ENCODE measurements at places on chromosomes 13 and 19.

GRCh38 chr13:90793261-90793820 lies 554.1 kb upstream of the MIR17HG start:
- no peak for DNase-seq

- DNase-seq, result no peak
Observed at GRCh38 chr13:31591642-31592233, 147.6 kb upstream of the RXFP2 start.

DNA sequence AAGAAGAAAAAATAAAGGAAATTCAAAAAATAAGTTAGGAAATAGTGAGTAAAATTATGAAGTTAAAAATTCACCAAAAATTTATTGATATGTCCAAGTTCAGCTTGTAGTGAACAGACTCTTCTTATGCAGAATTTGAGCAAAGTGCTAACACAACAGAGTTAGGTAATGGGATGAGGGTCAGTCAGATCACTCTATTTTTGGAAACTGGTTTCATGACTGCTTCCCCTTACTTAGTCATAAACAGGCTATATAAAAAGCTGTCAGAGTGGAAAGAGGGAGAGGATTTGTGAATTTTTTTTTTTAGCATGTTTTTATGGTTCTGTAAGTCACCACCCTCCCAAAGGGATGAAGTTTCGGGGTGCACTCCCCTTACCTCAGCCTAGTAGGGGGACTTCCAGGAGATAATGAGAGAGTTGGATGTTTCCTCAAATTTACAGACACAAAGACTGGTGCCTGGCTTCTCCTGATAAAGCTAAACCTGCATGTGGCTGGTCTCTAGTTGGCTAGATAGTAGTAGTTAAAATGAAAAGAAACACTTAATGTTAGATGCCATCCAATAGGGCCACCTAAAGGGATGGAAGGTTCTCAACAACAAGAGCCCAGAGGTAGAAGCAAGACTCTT lies 4.5 kb downstream of the CPB2 start:
- DNase-seq, result no peak

- no peak for DNase-seq
Observed at GRCh38 chr13:109576331-109576813, 210.0 kb downstream of the IRS2 start.

- no peak for DNase-seq
Observed at GRCh38 chr13:81487151-81487550, 1146.2 kb upstream of the SPRY2 start.

- DNase-seq, result no peak
Observed at GRCh38 chr19:37218592-37218935, 550 bp downstream of the ZNF383 start.

GRCh38 chr19:56525214-56525860 lies 13.4 kb upstream of the ZFP28 start:
- no peak for DNase-seq

DNA sequence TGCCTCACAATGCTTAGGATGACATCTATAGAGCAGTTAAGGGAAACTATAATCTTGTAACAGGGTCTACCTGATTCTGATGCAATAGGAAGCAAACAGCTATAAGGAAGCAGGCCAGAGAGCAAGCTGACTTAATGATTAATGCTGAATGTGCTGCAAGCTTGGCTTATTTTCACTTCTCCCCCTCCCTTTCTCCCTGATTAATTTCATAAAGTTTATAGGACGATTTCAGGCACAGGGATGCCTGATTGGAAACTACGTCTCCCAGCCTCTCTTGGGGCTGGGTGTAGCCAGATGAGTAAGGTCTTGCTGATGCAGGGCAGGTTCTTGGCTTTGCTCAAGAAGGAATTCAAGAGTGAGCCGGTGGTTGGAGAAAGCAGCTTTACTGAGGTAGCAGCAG lies 82.8 kb upstream of the MRI1 start:
- no peak for DNase-seq

DNA sequence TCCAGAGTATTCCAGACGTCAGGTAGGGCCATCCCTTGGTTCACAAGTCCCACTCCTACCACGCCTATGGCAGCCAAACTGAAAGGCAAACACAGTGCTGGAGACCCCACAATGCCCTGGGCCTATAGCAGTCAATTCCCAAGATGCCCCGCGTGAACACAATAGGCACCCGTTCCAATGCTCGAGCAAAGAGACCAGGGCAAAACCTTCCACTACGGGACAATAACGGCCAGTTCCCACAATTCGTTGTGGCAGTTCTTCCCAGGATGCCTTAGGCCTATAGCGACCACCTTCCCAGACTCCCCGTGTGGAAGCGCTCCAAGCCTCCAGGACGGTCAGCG lies 538 bp downstream of the ZNF428 start:
- DNase-seq, result peak; percentile 25

DNA sequence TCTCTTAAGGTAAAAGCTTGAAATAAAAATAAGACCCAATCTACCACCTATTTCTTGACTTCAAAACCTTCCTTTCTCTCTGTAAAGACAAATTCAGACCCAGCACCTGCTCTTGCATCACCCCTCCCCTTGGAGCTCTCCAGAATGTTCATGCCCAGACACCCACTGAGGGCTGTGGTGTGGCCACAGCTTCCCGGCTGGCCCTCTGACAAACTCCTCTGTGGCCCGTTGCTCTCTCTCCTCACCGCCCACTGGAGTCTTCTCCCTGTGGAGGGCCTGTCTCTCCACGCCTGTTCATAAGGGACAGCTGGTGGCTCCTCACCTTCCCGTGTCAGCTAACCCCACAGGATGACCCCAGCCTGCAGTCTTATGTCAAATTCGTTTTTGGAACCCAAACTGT lies 49.1 kb downstream of the TSSK6 start:
- no peak for DNase-seq

DNA sequence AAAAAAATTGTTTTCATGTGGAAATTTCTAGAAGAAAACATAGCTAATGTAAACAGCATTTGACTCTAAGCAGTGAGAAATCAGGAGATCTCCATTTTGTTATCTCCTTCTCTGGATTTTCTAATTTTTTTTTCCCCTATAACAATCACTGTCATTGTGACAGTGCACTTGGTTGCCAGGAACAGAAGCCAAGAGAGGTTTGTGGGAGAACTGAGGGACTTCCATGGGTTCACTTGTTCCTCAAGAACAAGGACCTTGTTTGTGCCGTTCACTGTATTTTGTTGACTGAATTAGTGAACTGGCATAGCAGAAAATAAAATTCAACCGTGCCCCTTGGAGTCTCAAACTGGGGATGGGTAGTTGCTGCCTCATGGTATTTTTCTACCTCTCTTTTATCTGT lies 17.1 kb downstream of the SHISA7 start:
- DNase-seq, result no peak

GRCh38 chr19:11293433-11294389 lies 2.2 kb upstream of the TSPAN16 start:
- peak; percentile 73 for DNase-seq

DNA sequence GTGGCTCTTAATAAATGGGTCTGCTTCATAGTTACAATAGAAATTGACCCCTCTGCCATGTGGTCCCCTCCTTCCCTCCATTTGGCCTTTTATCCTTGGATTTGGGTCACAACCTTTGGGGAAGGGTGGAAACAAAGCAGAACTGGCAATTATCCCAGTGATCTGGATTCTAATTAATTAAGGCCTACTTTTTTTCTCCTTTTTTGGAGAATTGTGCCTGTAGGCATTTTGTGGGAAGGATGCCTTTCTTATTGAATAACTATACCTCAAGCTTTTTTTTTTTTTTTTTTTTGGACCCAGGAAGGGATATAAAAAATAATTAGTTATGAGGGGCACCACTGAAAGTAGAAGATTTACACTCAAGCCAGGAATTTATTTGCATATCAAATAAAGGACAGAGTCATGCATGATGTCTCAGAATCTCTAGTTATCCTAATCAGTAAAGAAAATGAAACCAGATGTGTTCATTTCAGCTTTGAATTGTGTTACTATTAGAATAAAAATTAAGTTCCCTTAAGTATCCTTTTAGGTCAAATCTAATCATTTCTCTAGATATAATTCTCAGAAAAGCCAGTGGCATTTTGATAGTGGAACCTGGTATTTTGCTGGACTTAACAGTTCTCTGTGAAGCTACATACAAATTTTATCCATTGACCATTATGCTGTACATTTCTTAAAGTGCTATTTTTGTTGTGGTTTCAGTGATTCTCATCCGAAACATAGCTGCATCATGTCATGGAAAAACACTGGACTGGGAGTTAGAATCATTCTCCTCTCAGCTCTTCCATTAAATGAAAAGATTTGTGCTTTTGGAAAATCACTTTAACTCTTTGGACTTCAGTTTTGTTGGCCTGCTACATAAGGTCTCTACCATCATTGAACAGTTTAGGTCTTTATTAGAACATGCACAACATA lies 129.3 kb downstream of the KCNRG start:
- no peak for DNase-seq

- DNase-seq, result no peak
Observed at GRCh38 chr19:37128821-37129177, 43.7 kb downstream of the ZNF585A start.

DNA sequence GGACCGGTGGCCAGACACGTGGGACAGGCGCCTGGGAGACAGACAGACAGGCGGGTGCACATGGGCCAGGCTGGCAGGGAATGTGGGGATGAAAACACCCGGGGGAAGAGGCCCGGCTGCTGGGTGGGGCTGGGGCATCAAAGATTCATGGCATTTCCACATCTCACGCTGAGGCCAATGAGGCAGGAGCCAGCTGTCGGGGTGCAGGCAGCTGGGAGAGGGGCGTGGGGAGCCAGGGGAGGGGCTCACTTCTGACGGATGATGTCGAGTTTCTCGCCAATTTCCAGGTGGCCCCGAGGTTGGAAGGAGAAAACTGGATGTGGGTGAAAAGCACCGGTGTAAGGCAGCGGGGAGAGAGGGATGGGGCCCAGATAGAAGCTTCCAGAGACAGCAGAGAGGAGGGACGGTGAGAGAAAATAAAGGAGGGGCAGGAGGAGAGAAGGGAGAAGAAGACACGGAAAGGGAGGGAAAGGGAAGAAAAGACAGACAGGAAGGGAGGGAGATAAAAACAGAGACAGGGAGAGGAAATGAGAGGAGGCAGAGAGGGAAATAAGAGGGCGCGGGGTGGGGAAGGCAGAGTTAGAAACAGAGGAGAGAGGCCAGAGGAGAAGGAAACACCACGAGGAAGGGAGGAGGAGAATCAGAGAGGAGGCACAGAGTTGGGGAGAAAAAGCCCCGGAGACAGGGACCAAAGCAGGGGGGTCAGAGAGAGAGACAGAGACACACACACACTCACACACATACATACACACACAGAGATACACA lies 8.0 kb upstream of the CCER2 start:
- no peak for DNase-seq
